ENCODE measurements at places on chromosomes 3 and 15.
A peak's percentile ranks its signal among the peaks of the same experiment; 100 is the strongest.

DNA sequence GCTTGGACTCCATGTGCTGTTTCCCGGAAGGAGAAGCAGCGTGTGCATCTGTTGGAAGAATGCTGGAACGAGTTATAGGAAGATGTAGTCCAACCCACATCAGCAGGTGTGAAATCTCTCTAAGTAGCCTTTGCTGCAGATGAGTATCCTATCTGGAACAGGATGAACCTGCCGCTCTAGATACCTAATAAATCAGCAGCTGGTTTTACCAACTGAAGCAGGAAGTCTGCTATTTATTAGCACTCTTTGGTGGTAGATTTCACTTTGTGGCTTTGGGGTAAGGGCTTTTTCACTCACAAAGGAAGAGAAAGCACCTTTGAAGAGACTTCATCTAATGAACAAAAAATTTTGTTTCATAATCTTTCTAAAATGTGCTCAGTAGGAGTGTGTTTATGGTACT, 66.4 kb downstream of the DCUN1D1 start:
- DNase-seq: peak; percentile 79

GRCh38 chr15:73927476-73928240, 1.4 kb downstream of the LOXL1 start:
- peak; percentile 76 for DNase-seq

GRCh38 chr15:36599620-36600433, 20.4 kb downstream of the CDIN1 start:
- no peak for DNase-seq

- no peak for DNase-seq
These were observed 105.8 kb upstream of the RASGRP1 start for GRCh38 chr15:38670128-38671005.

DNA sequence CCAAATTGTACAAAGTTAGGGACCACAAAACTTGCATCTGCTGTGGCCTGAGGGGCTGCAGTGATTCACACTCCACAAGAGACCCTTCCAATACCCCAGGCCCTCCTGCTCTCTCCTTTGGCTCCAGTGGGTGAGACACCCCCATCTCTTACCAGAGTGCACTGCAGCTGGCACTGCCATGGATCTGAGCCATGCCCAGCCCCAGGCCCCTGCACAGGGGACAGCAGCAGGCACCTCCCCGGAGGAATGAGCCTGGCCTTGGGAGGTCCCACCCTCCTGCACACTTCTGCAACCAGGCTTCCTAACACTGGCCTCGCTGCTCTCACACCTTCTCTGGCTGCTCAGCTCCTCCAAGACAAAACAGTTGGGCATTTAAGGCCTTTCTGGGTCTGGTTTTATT, 16.3 kb upstream of the TSPAN3 start:
- DNase-seq: no peak

GRCh38 chr3:166864473-166865467, 515.3 kb downstream of the ZBBX start:
- DNase-seq: no peak

DNA sequence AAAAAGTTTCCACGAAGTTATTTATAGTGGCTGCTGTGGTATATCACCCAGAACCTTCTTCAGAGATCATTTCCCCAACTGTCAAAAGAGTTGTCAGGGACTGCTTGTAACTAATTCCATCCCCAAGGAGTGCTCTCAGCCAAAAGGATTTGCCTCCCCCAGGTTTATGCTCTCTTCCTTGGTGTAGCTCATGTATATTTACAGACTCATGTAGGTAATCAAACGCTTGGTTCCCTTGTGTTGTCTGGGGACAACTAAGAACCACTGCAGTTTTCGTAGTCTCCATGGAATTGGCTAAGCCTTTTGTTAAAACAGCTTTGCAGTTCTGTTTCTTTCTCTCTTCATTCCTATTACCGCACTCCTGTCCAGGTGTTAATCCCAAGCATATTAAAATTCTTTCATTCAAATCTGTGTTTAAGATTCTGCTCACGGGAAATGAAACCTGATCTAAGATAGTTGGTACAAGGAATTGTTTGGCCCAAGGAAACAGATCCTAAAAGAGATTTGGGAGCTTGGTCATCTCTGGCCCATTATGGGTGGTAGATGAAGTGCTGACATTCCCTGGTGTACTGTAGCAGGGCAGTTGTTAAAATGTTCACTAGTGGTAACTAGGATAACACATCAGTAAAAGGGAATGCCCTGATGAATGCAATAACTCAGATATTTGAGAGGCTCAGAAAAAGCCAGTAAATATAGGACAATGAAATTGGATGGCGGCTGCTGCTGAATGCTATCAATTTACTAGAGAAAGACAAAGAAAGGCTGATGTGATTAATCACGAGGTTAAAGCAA, 361.3 kb upstream of the GBE1 start:
- no peak for DNase-seq
